Erythroblast (primary cell): ENCODE measurements at places on chromosomes 11 and 22.

GRCh38 chr22:44676441-44677352, 25.3 kb upstream of the PRR5 start:
- peak; percentile 98 for DNase-seq

GRCh38 chr11:27716835-27717234, 16.6 kb upstream of the BDNF start:
- DNase-seq = no peak

- DNase-seq = peak; percentile 54
Observed at GRCh38 chr22:35399114-35399677, 744 bp upstream of the MCM5 start.

- no peak for DNase-seq
Observed at GRCh38 chr11:6333095-6333494, 12.8 kb upstream of the CAVIN3 start.

DNA sequence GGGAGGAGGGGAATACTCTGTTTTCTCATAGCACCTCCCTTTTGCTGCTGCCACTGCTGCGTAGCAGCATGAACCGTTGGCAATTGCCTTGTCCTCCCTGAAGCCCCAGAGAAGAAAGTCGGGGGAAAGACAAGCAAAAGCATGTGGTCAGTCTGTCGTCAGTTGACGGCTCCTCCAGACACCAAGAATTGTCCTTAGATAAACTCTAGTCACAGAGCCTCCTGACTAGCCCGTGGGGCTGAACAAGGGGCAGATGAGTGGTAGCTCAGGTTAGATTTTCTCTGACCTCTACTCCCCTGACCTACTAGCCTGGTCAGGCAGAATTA, 126.4 kb upstream of the HSD17B12 start:
- DNase-seq = no peak
